Urothelium cell line (cell line): ENCODE measurements at places on chromosomes 12 and 14.
A peak's percentile ranks its signal among the peaks of the same experiment; 100 is the strongest.

DNA sequence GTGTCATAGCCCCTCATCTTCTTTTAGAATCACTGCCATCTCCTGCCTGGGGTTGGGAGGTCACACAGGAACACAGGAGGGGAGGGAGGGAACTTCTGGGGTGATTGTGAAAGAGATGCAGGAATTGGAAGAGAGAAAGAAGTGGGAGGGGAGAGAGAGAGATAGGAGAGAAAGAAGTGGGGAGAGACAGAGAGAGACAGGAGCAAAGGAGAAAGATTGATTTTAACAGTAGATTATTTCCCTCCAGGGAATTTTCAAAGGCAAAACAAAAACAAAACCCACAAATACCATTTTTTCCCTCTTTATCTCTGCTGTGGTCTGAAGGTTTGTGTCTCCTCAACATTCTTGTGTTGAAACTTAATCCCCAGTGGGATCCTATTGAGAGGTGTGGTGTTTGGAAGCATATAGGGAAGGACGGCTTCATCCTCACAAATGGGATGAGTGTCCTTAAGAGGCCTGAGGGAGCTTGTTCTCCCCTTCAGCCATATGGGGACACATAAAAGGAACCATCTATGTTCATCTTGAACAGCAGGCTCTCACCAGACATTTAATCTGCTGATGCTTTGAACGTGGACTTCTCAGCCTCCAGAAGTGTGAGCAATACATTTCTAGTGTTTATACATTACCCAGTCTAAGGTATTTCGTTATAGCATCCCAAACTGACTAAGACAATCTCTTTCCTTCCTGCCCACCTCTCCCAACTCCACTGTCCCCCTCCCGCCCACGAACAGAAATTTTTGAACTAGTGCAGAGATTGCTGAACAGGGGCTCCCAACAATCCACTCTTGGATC, 134.9 kb upstream of the MAX start:
- DNase-seq = no peak

GRCh38 chr12:128905003-128905544, 51.8 kb downstream of the GLT1D1 start:
- DNase-seq = no peak

DNA sequence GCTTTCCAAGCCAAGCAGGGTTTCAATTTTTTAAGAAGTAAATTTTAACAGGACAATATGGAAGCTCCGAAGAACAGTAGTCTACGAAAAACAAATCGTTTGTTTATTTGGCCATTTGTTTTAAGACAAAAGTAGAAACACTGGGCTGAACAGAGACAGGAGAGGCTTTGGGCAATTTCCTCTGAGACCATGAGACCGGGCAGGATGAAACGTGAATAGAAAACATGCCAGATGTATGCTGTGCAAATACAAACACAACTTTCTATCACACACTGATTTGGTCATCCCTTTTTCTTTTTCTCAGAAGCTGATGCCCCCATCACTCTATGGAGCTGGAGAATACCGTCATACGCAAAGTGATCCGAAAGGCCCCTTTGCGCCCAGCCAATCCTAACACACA, 1111.1 kb downstream of the BCL11B start:
- DNase-seq = no peak

GRCh38 chr12:12717586-12718380, 615 bp downstream of the CDKN1B start:
- DNase-seq = peak; percentile 29

DNA sequence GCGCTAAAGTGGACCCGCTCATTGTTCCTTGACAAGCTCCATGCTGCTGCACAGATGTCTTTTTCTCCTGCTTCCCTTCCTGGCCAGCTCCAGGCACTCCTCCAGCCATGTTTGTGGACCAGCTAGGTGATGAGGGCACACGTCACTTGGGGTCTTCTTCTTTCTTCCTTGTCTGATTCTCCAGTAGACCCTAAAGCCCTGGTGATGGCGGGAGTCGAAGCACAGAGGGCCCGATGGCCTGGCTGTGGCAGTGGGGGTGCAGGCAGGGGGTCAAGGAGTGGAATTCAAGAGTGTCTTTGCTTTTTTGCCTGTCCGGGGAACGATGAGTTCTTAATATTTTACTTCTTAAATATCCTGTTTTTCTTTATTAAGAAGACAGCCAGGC, 23.0 kb upstream of the AMN start:
- no peak for DNase-seq

GRCh38 chr12:104279164-104279563, 24.4 kb upstream of the EID3 start:
- no peak for DNase-seq

- DNase-seq = no peak
Observed at GRCh38 chr12:89589753-89590152, 63.9 kb upstream of the POC1B start.

DNA sequence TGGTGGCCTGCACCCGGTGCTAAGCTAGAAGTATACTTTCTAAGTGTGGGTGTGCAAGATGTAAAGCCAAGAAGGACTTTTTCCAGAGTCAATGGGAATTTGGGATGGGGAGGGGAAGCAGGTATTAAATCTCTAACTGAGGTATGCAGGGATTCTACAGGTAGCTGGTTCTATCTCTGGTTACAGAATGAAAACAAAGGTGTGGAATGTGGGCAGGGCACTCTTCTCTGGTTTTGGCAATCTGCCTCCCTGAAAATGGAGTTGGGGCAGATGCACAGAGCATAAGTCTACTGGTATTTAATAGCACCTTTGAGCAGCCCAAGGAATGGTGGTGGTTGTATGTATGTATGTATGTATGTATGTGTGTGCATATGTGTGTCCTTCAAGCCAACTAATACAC, 66.7 kb upstream of the PPP1R12A start:
- no peak for DNase-seq

DNA sequence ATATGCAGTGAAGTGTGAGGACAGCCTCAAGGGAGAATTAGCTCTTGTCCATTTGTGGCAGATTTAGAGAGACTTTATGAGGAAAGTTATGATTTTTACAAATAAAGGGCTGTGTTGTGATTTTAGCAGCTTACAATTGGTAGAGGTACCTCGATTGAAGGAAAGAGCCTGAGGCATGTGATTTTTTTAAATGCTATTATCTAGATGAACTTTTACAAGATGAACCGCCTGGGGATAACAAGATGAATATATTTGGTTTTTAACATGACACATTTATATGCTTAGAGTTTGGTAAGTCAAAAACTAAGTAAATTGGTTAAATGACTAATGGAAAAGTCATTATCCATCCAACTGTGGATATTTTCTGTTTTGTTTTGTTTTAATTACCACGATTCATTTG, 52.6 kb downstream of the AEBP2 start:
- no peak for DNase-seq

GRCh38 chr12:67803278-67803993, 154.9 kb downstream of the DYRK2 start:
- DNase-seq = no peak

GRCh38 chr12:4643747-4644146, 5.1 kb downstream of the AKAP3 start:
- DNase-seq = no peak

- no peak for DNase-seq
Observed at GRCh38 chr12:38825006-38825405, 80.4 kb downstream of the CPNE8 start.

DNA sequence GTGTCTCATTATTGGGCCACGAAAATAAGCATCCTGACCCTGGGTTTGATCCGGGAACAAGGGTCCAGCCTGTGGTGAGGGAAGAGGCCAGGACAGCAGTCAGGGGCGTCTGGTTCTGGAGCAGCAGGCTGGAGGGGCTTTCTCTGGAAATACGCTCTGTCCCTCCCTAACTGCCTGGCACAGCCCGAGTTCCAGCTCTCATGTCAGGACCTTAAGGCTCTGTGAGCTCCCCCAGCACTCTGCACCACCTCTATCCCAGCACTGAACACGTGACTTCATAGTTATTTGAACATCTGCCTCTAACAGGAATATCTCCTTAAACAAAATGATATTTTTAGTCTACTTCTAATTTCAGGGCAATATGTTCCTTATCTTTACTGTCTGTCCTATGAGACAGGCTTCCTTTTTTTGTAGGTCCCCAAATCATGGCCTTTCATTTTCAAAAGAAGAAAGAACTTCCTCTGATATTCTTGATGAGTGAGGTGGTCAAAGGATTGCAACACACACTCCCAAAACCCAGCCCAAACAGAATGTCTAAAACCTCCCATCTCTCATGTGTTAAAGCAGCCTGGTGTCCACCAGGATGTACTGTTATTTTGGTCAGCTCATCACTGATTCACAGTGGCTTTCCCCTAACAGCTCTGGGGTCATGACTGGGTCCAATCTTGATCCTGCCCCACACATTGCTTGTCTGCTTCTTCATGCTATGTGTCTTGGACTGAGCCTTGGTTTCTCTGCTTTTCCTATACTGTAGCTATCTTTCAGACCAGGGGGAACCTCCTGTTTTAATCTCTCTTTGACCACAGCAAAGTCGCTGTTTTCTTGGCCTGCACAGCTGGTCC, 9.7 kb downstream of the AQP6 start:
- no peak for DNase-seq

DNA sequence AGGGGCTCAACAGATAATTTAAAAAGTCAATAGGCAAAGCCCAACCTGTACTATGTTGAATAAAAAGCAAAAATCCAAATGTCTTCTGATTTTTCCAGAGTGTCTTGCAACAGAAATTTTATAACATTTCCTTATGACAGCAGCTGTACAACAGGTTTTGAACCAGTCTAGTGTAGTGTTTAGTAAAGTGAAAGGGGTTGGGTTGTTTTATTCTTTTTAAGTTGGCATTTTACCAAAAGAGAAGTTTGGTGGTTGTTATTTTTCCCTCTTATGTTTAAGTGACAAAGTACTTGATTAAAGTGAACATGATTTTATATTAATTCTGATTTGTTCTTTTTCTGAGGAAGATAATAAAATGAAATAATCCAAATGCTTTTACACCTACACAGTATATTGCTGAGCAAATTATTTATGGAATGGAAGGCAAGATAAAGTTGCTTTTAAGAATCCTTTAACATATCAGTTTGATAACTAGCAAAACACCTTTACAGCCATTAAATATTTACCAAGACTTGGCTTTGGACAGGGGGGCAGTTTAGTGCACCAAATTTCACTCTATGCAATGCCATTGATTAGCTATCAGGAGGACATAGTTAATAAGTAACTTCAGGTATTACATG, 128.9 kb downstream of the FOXA1 start:
- DNase-seq = no peak

DNA sequence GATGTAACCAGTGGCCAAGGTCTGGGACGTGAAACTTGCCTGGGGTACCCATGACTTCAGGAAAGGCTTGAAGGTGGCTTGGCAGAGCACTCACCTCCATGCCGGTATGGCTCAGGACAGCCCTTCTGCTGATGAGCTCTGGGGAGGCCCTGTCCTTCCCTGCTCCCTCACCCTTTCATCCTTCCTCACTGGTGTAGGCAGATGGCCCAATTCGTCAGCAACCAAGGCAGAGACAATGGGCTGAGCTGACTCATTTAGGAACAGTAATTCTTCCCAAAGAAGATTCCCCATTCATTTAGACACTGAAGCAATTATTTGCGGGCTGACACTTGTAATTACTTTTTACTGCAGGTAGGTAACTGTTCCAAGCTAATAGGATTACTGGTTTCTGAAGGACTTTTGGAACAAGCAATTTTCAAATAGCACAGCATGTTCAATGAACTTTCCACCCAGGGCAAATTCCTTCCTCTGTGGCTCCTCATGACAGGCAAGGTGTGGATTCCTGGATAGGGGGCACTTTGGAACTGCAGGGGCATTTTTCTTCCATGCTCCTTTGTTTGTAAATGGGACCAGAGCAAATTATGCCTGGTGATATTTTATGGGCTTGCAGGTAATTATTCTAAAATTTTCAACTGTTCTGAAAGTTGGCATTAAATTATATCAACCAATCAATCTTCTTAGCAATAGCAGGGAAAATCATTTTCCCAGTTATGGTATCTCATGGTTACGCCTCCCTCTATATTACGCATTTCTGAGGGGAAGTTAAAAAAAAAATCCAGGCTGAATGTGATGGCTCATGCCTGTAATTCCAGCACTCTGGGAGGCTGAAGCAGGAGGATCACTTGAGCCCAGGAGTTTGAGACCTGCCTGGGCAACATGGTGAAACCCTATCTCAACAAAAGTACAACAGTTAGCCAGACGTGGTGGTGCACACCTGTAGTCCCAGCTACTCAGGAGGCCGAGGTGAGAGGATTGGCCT, 24.1 kb upstream of the NRDE2 start:
- no peak for DNase-seq

DNA sequence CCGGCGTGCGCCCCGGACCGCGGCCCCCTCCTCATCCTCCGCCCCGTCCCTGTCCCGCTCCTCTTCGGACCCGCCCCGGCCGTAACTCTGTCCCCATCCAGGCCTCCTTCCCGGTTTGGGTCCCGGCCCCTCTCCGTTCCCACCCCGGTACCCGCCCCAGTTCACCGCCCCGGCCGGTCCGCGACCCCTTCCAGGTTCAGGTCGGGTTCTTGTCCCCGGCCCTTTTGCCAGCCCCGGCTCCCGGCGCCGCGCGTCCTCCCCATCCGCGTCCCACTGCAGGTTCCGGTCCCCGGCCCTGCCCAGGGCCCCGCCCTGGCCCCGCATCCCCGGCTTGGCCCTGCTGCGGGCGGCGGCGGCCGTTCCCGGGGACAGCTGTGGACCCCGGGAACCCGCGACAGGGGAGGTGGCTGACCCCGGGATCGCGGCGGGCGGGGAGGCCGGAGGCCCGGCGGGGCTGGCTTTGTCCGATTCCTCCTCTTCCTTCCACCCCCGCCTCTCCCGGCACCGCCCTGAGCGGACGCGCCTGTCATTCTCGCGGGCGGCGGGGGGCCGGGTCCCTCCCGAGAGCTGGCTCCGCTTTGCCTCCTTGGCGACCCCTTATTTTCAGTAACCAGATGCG, 601 bp downstream of the KLC1 start:
- peak; percentile 47 for DNase-seq

DNA sequence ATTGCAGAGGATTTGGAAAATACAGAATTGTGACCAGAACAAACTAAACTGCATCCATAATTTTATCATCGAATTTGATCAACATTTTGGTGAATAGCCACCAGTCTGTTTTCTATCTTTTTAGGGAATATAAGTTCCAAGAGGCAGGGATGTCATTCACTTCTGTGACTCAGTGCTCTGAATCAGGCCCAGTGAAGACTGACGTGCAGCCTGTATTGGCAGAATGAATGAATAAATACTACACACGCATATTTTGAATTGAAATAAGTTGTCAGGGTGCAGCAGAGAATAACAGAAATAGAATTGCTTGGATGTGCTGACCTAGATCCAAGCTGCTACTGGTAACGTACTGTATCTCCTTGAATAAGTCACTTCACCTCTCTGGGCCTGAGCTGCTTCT, 1.3 kb upstream of the EMP1 start:
- DNase-seq = no peak

DNA sequence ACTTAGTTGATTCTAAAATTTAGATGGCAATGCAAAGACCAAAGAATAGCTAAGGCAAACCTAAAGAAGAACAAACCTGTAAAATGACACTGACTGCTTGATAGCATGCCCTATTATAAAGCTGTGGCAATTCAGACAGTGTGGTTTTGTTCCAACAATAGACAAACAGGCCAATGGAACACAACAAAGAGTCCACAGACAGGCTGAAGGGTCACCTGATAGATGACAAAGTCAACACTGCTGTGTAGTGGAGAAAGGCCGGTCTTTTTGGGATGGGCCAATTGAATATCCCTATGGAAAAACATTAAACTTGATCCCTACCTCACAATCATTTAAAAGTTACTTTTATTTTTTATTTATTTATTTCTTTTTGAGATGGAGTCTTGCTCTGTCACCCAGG, 33.8 kb upstream of the SLC25A3 start:
- no peak for DNase-seq
